ENCODE measurements at places on chromosomes 2 and 18.

- DNase-seq = no peak
These were observed 119.7 kb upstream of the NRXN1 start for GRCh38 chr2:51151490-51152140.

DNA sequence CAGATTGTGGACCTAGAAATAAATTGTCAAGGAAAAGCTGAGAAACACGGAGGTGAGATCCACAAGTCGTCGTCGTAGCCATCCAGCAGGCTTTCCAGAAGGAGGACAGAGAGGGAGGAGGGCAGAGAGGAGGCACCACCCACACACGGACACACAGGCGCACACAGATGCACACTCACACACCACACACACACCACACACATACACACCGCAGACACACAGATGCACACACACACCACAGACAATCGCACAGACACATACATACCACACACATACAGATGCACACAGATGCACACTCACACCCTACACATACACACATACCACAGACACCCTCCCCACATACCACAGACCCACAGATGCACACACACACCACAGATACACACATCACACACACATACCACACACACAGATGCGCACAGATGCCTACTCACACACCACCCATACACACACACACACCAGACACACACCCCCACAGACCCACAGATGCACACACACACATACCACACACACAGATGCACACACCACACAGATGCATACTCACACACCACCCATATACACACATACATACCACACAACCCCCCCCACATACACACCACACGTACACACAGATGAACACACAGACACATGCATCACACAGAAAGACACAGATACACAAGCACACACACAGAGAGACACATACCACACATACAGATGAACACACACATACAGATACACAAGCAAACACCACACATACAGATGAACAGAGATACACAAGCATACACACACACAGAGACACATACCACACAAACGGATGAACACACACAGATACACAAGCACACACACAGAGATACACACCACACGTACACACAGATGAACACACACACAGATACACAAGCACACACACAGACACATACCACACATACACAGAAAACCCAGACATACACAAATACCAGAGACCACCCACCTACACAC lies 12.7 kb upstream of the BOK start:
- no peak for DNase-seq

DNA sequence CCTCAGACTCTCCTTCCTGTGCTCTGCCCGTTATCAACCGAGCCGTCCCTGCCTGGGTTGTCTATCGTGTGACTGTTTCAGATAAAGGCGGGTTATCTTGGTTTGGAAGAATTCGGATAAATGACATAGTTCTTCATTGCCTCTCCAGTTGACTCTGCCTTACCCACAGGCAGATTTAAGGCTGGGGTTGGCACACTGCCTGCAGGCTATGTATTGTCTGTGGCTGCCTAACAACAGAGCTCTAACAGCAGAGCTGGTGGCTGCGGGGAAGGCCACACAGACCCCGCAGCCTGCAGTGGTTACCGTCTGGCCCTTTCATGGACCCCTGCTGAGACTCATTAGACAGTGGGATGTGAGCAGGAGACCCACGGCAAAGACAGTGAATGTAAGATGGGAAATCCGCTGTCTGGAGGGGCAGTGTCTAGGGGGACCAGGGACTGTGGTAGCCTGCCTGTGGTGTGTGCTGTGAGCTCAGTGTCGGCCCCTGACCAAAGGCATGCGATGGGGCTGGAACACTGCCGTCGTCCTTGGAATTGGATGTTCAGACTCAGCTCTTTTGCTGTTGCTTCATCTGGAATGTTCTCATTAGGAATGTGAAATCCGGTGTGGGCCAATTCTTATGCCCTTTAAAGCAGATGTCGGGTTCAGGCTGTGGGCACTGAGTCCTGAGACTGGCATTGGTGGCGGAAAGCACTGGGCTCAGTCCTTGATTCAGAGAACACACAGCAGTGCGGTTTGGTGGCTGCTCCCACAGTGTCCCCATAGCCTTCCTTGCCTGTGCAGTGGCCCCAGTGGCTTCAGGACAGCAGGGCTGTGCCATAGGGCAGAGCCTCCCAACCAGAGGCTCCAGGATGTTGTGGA lies 44.5 kb downstream of the SH3RF3 start:
- DNase-seq = no peak

- DNase-seq = no peak
These were observed 167.4 kb downstream of the THSD7B start for GRCh38 chr2:136932700-136933099.

DNA sequence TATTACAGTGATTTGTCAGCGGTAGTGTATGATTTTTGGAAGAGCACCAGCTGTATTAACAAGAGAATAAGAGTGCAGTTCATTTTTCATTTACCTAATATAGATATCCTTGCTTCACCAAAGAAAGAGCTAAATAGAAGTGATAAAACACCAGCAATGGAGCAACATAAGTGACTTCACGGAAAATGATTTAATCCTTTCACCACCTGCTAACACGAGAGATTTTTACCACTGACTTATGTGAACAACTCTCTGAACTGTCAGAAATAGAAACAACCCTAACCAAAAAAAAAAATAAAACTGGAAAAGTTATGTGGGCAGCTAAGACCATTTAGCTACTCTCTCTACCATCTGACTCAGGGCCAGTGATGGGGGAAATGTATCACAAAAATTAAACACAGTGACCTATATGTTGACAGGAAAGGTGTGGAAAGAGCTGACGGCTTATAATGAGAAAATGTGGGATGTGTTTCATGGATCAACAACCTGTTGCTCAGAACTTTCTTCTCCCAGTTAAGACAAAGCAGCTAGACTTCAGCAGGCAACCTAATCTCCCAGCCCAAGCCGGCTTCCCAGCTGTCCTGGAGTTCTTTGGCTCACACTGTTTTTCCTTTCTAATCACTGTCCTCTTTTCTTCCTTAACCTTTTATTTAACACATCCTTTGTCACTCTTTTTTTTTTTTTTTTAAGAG lies 272.7 kb downstream of the SS18 start:
- DNase-seq = no peak

- DNase-seq = no peak
These were observed 1293.6 kb upstream of the ZEB2 start for GRCh38 chr2:145813481-145813880.

DNA sequence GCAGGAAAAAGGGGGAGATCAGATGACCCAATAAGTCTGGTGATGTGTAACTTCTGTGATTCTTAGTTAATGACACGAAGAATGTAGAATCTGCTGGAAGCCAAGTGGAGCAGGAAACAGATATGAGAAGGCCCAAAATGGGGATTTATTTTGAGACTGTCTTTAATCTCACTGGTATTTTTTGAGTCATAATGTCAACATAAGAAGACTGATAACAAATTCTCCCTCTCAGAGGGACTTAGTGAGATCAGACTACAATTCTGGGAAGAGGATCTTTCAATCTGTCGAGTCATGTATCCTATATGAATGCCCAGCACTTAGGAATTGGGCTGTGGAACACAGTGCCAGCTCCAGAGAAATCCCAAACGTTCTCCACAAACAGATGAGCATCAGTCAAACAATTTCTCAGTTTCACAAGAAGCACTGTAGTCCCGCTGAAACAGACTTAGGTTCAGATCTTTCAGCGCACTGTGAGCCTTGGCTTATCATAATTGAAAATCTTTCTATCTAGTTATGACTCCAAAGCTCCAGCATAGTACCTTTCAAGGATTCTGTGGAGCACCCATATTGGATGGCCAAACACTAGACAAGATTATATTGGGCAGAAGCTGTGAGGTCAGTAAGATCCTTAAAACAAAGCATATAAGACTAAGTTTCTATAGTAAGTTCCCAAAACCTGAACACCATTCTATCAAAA lies 738.2 kb downstream of the LRP1B start:
- DNase-seq = no peak

DNA sequence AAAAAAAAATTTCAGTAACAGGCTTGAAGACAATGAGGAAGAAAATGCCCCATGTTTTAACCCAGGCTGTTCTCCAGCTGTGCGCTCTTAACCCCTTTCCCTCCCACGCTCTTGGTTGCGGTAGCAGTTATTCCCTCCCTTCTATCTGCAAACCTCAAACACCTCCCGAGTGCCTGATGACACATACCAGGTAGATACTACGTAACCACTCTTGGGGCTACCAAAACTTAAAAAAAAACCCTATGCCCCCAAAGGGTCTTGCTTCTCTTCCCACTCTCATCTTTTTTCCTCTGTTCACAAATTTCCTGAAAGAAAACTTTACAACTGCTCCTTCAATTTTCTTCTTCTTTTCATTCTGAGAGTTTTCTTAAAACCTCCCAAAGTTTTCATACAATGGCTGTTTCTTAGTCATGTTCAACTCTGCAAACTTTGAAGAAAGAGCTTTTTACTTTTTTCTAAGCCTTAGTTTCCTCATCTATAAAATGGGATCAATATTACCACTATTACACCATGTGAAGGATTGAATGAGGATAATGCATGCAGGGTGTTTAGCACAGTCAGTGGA lies 4.9 kb upstream of the DRC1 start:
- DNase-seq = no peak

DNA sequence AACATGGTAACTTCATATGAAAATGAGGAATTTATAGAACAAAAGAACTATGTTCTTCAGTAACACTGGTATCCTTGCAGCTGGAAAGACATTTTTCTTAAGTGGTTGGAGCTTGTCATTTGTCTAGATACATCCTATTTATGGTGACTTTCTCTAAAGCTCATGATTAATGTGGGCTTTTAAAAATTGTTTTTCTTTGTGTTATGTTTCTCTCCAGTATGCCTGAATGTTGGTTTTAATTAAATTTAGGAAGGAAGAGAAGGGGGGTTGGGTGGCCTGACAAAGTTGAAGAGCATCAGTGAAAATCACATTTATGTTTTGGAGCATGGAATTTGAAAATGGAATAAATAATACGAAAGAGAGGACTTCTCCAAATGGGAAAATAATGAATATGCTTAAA lies 457.1 kb upstream of the ETAA1 start:
- DNase-seq = no peak

- no peak for DNase-seq
These were observed 246.9 kb downstream of the LNPK start for GRCh38 chr2:175755169-175755568.

DNA sequence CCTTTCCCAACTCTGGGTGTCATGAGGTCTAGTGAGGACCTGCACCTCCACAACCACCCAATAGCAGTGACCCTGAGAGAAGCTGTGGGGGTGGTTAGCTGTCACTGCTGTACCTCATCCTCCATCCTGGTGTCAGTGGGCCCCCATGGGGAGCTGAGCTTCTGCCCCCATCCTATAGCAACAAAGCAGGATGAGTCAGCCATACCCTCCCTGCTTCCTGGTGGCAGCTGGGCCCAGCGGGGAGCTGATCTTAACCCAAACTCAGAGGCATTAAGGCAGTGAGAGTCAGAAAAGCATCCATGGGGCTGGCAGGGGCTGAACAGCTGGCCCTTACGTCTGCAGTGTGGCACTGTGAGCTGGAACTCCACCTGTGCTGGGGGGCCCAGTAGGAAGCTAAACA lies 247.8 kb upstream of the HDAC4 start:
- no peak for DNase-seq

- DNase-seq = no peak
These were observed 2.0 kb downstream of the ANO7 start for GRCh38 chr2:241190291-241190981.

DNA sequence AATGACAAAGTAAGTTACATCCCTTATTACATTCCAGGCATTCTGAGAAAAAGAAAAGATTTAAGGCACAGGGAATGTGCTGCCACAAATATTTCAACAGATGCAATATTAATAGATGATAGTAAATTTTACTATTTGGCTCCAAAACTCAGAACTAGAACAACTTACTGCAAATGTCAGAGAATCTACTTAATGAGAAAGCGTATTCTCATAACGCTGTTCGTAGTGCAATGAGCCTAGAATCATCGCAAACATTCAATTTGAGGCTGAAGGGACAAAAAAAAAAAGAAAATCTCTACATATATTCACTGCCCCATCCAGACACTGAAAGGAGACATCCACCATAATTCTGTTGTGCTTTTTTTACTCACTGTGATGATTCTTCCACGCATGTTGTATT lies 272.1 kb upstream of the DOK6 start:
- DNase-seq = no peak

GRCh38 chr18:36440614-36441013 lies 143.1 kb downstream of the FHOD3 start:
- no peak for DNase-seq

GRCh38 chr2:191931329-191931728 lies 84.4 kb upstream of the CAVIN2 start:
- DNase-seq = no peak

- no peak for DNase-seq
These were observed 760.6 kb upstream of the CHAC2 start for GRCh38 chr2:53006980-53007379.

- no peak for DNase-seq
These were observed 134.4 kb upstream of the SLC1A4 start for GRCh38 chr2:64854773-64855237.

GRCh38 chr2:1422716-1423285 lies 9.5 kb downstream of the TPO start:
- DNase-seq = no peak

GRCh38 chr2:64913357-64913869 lies 75.8 kb upstream of the SLC1A4 start:
- DNase-seq = peak; percentile 3

GRCh38 chr2:218444692-218445357 lies 25.9 kb downstream of the VIL1 start:
- no peak for DNase-seq

DNA sequence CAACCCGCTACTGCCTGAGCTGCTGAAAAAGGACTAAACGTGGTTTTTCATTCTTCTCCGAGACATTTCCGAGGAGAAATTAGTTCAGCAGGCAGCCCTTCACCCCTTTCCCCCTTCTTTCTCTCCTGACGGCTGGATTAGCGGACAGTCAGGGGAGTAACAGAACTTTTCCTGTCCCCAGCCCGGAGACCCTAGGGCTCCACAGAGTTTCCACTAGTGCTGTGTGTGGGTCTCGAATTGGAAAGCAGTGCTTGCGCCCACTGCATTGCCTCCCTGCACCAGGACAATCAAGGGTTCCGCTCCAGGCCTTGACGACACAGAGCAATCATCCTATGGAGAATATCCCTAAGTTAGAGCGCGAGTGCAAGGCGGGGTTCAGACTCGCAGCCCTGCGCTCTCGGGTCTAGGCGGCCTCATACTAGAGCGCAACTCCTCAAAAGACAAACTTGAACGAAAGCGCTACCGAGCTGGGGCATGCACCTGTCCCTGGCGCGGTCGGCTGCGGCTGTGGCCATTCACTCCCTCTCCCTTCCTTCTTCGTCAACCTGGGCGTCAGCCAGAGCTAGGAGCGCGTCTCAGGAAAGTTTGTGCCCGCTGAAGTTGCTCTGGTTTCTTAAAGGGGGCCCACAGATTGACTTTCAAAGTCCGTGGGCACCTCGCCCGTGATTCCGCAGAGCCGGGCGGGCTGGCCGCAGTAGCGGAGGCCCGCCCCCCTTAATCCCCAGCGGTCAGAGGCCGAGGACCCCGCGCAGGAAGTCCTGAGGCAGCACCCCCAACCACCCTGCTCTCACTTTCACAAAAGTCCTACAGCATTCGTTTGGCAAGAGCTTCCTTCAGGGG lies 801 bp downstream of the OSR1 start:
- DNase-seq = no peak

GRCh38 chr2:49490710-49491109 lies 336.4 kb upstream of the FSHR start:
- no peak for DNase-seq

Measured in SW 1271 (cell line).